ENCODE measurements at places on chromosomes 2 and 18. TPM values are rescaled to one million over a fixed set of nuclear protein-coding genes. Genes with fewer than 3 reads are reported as not detected.

Gene UGT1A8
- not detected for total RNA-seq

Gene RAB31
- total RNA-seq: 44.6 TPM

Gene CNDP1
- total RNA-seq: 0.57 TPM

Gene SERPINB13
- total RNA-seq: not detected

Gene CRYGD
- not detected for total RNA-seq

GRCh38 chr2:214545898-214546542 is 135.2 kb downstream of the VWC2L start:
- no peaks in the 10 kb centered on the region for H3K36me3 ChIP-seq
- no peaks in the 10 kb centered on the region for H3K4me1 ChIP-seq
- no peak overlapping the region for H3K4me3 ChIP-seq
- H3K27me3 ChIP-seq: no peaks in the 10 kb centered on the region

DNA sequence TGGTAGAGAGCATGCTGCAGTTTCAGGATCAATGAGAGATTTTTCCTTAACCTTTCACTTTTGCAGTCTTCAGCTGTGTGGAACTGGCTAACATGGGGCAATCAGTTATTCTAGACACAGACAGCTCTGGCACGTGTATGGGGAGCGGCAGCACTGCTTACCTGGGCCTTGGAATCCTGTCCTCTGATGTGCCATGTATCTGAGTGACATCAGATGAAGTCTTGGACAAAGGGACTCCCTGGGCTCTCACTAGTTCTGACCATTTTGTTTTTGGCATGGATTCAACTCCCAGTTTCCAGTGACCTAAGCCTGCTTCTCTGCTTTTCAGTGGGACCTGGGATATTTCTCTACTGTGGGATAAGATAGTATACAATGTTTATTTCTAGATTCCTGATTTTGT is 54.3 kb downstream of the RNF144A start:
- no peaks in the 10 kb centered on the region for H3K36me3 ChIP-seq
- DNase-seq: no peak
- H3K27ac ChIP-seq: no peak overlapping the region
- no peaks in the 10 kb centered on the region for H3K27me3 ChIP-seq
- H3K4me1 ChIP-seq: no peaks in the 10 kb centered on the region
- H3K4me3 ChIP-seq: no peak overlapping the region

DNA sequence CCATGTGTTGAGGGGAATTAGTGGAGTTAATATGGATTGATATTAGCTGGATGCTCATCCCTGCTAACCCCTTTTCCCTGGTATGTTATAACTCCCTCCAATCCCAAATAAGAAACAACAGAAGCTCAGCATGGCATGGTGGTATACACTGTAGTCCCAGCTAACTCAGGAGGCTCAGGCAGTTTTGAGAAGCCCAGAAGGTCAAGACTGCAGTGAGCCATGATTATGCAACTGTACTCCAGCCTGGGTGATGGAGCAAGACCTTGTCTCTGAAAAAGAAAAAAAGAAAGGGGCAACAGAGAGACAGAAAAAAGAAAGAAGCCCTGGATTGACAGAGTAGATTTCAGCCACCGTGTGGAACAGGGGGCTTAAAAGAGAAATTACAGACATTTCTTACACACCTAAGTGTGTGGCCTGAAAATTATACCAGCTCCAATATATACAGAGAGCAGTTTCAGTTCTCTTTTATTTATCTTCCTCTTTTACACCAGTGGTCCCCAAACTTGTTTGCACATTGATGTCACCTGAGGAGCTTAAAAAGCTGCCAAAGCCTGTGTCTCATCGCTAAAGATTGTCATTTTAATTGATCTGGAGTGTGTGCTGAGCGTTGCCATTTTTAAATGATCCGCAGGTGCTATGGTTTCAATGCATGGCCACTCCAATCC is 203.6 kb downstream of the UBE2E3 start:
- peak overlapping the region; percentile 57 for H3K27ac ChIP-seq
- peak; percentile 70 for DNase-seq
- H3K4me3 ChIP-seq: no peak overlapping the region
- H3K4me1 ChIP-seq: peaks cover 16% of the 10 kb centered on the region
- no peaks in the 10 kb centered on the region for H3K36me3 ChIP-seq

DNA sequence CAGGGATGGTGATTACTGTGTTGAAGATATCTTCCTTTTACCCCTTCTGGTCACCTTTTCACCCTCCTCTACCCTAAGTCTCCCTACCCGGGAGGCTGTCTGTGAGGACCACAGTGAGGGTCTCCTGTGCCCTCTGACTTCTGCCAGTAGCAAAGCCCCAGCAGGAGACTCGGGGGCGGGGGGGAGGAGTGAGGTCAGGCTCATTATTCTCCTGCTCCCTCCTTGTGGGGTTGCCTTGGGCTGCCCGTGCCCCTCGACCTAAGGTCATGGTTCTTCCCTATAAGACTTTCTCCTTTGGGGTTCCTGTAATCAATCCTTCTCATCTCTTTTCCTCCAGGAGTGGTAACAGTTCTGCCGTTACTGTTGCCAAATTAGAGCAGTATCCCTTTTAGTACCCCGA is 65.5 kb downstream of the GREB1L start:
- no peaks in the 10 kb centered on the region for H3K36me3 ChIP-seq
- DNase-seq: no peak
- no peak overlapping the region for H3K4me3 ChIP-seq
- H3K4me1 ChIP-seq: no peaks in the 10 kb centered on the region

DNA sequence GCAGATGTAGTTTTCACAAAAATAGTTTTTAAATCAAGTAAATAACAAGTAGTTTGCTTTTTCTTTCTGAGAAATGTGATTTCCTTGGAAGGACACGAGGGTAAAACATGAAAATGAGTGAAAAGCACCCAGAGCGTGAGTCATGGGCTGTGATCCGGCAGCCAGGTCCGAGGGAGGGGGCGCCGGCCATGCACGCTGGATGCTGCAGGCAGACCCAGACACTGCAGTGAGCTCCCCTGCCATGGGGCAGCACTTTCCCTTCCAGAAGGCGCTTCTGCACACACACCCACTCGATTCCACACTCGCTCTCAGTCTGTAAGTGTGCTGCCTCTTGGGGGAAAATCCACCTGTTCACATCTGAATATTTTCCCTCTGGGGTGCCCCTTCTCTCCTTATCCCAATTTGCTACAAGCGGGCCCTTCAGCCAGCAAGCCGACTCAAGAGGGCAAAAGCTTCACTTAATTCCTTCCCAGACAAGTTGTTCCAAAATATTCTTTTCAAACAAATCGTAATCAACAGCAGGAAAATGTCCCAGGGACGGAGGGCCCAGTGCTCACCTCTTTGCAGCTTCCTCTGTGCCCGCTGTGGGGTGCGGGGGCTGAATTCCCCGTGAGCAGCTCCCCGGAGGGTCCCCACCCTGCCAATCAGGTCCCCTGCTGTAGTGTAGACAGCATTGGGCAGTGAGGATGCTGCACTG is 87.0 kb upstream of the ID2 start:
- H3K4me3 ChIP-seq: no peak overlapping the region
- no peaks in the 10 kb centered on the region for H3K27me3 ChIP-seq
- no peaks in the 10 kb centered on the region for H3K4me1 ChIP-seq
- no peaks in the 10 kb centered on the region for H3K36me3 ChIP-seq
- no peak overlapping the region for H3K27ac ChIP-seq
- DNase-seq: no peak

DNA sequence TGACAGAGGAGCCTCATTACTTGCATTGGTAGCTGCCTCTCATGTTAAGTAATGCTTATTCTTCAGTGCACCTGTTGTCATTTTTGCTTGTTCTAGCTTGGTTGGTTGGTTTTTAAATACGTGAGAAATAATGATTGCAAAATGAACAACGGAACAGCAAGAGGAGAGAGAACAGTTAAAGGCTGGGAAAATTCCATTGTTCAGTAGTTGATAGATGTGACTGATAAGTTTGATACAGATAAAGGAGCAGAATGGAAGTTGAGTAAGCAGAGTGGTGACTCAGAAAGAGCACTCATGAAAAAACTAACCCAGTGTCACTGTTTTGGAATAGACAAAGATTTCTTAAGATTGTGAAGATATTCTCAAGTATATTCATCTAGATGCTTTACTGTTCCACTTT is 50.5 kb downstream of the MTA3 start:
- no peak overlapping the region for H3K4me3 ChIP-seq
- DNase-seq: no peak
- no peak overlapping the region for H3K27ac ChIP-seq
- no peaks in the 10 kb centered on the region for H3K27me3 ChIP-seq
- no peaks in the 10 kb centered on the region for H3K4me1 ChIP-seq

DNA sequence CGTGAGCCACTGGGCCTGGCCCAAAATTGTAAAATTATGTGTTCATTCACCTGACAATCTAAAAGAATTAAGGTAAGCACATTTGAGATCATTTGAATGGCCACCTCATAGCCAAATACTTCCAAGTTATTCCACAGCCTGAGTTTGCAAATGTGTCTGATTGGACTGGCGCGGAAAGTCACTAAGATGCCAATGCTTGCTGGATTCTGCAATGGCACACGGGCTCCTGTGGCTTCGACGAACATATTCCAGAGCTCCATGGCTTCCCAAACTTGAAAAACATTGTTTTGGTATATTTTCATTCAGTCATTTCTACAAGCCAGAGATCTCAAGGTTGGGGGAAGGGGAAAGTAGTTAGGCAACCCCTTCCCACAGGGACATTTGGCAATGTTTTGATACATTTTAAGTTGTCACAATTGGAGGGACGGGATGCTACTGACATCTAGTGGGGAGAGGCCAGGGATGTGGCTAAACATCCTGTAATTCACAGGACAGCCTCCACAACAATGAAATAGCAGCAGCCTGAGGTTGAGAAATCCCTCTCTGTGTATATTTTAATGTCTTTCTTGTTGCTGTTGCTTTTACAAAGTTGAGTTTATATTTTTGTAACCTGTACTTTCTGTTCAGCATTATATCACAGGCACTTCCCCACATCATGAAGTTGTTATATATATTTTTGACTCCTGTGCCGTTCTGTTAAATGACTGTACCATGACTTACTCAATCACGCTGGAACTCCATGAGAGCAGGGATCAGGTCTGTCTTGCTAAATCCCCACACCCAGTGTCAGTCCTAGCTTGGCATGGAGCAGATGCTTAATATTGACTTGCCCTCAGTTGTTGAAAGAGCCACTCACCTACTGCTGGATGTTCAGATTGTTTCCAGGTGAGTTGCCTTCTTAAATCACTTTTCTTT is 56.9 kb downstream of the COL4A4 start:
- no peak overlapping the region for H3K27ac ChIP-seq
- H3K4me1 ChIP-seq: no peaks in the 10 kb centered on the region
- H3K27me3 ChIP-seq: no peaks in the 10 kb centered on the region
- no peaks in the 10 kb centered on the region for H3K36me3 ChIP-seq

DNA sequence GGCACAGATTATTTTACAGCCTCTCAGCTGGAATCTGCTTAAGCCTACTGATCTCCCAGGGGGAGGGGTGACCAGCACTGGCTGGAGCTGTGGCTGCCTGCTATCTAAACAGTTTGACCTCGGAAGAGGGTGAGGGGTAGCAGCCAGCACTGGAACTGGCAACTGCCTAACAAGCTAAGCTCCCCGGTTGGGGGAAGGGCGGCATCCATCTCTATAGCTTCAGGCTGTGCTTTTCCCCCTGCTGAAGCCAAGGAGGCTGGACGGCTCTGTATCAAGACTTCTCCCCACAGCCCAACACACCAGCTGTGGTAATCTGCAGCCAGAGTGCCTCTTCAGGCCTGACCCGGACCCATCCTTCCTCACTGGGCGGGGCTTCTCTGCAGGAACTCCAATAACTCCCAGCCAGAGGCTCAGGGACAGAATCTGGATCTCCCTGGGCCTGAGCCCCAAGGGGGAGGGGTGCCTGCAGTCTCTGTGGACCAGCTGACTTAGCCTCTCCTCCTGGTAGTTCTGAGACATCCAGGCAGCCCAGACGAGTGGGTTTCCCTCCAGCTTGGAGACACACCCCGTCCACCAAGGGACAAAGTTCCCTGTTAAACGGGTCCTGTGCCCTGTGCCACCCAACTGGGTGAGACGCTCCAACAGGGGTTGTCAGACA is 560.2 kb downstream of the LRP1B start:
- H3K27ac ChIP-seq: no peak overlapping the region
- no peak for DNase-seq
- H3K4me1 ChIP-seq: no peaks in the 10 kb centered on the region
- no peaks in the 10 kb centered on the region for H3K27me3 ChIP-seq
- no peak overlapping the region for H3K4me3 ChIP-seq

DNA sequence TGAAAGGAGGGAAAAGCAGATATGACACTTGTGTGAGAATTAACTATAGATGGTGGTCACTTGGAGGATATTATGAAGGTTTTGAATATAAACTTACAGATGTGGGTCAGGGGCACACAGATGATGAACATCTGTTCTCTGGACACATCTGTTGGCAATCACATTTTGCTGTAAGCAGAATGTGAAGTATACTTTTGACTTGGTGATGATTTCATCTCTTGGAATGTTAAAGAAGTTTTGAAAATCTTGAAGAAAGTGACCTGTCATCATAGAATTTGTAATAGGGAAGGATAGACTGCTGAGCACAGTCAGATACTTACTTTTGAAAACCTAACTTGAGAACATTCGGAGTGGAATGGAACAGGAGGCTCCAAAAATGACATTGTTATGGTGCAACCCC is 40.2 kb downstream of the PIKFYVE start:
- no peak overlapping the region for H3K27ac ChIP-seq
- H3K27me3 ChIP-seq: no peaks in the 10 kb centered on the region
- H3K36me3 ChIP-seq: peaks cover 17% of the 10 kb centered on the region
- no peak for DNase-seq
- H3K4me3 ChIP-seq: no peak overlapping the region
- peaks cover 9% of the 10 kb centered on the region for H3K4me1 ChIP-seq

DNA sequence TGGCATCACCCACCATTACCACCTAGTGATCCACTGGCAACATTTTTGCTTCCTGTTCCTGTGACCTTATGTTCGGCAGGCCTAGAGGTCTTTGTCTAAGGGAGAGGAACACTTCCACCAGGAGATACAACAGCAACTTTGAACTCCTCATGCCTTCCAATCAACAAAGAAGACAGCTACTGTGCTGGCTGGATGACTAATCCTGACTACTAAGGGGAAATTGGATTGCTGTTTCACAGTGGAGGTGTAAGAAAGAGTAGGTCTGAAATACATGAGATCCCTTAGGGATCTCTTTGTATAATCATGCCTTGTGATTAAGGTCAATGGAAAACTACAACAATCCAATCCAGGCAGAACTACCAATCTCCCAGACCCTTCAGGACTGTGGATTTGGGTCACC is 45.2 kb downstream of the EIF2AK3 start:
- peaks cover 21% of the 10 kb centered on the region for H3K36me3 ChIP-seq
- H3K4me1 ChIP-seq: no peaks in the 10 kb centered on the region
- H3K4me3 ChIP-seq: no peak overlapping the region
- H3K27me3 ChIP-seq: no peaks in the 10 kb centered on the region

GRCh38 chr2:190740449-190740848 is 91.6 kb downstream of the NAB1 start:
- no peaks in the 10 kb centered on the region for H3K4me1 ChIP-seq
- H3K27ac ChIP-seq: no peak overlapping the region
- H3K27me3 ChIP-seq: no peaks in the 10 kb centered on the region

DNA sequence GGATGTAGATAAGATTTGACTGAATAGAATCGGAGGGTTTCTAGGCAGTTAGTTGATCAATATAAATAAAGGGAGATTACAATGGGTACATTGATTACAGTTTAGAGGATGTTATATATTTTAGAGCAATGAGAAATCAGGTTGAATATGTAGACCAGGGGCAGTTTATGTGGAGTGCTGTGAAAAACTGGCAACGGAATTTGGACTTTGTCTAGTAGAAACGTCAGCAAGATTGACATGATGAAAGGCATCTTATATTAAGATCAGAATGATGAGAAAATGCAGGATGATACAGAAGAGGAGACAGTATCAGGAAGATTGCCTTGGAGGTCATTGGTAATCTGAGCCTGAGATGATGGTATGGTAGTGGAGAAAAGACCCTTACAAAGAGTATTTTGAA is 39.9 kb downstream of the RAB10 start:
- H3K27ac ChIP-seq: no peak overlapping the region
- DNase-seq: no peak
- H3K36me3 ChIP-seq: no peaks in the 10 kb centered on the region
- H3K4me3 ChIP-seq: no peak overlapping the region

- DNase-seq: no peak
- peak overlapping the region; percentile 99 for H3K27ac ChIP-seq
- no peaks in the 10 kb centered on the region for H3K36me3 ChIP-seq
Measured at GRCh38 chr2:136137982-136138381, 20.0 kb upstream of the CXCR4 start.

Data from B cell (primary cell).